NCI-H748 treated with DMSO at 0.1 percent for 48 hours (cell line): ENCODE measurements at places on chromosomes 16 and 17.

- DNase-seq: no peak
Measured at GRCh38 chr16:26505496-26505895, 561.2 kb upstream of the C16orf82 start.

DNA sequence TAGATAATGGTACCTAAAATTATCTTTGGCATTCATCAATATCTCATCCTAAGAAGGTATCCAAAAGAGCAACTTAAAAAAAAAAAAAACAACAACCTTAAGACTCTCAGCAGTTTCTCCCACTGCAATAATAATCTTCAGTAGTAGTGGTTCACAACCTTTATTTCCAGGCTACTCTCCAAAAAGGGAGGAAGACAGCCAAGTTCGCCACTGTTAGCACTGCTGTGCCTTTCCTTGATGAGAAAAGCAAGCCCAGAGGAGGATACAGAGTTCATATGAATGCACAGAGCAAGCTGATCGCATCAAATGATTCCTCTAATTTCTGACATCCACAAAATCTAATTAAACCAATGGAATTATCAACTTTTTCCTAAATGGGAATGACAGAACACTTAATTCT, 199.4 kb downstream of the AATF start:
- DNase-seq: no peak

DNA sequence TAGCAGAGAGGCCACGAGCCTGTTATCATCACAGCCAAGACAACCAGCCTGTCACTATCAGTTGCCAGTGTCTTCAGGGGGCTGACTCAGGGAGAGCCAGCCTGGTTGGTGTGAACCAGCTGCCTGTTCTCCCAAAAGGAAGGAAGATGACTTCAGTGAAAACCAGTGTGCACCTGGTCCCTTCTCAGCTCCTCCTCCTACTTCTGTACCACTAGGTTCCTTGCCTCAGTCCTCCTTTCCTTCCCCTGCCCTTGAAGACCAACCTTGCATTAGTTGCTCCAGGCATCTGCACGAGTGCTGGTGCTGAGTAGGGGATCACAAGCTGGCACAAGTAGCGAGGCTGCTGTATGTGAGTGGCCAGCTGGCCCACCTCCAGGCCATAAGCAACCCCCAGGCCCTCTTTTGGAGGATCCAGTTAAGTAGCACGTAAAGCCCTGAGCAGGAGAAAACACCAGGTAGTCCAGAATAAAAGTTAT, 8.5 kb downstream of the TUBG1 start:
- DNase-seq: no peak

DNA sequence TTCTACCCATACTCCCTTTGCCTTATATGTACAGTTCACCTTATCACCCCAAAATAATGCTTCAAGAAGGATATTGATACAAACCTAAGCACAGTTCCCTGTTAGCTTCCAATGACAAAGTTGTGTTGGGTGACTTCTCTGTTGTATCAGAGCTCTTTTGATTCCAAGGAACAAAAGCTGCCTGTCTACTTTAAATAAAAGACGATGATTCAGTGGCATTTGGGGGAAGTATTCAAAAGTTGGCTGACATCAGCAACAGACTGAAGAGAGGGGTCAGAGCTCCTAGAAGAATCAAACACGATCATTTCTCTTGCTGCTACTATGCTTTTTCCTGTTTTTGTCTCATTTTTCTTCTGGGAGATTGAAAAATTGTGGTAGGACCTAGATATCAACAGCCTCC, 69.4 kb upstream of the CA10 start:
- no peak for DNase-seq
